Small intestine (tissue), 16 donors: ENCODE measurements at places on chromosomes 11 and 22.

- no peak for DNase-seq
These were observed 25.2 kb downstream of the RELT start for GRCh38 chr11:73401217-73401923.

DNA sequence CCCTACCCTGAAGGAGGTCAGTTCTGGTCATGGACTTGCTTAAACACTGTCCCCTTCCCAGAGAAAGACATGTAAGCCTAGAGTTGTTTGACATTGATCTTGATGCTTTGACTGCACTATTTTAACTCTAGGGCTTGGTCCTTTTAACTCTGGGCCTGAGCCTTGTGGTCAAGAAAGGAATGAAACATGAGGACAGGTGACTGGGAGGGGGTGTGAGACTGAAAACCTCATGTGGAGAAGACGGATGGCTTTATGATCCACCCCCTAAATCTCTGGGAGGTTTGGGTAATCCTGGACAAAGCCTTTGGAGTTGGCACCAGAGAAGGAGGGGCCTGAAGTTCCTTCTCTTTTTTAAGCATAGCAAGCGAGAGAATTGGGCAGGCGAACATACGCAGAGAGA lies 17.5 kb downstream of the CHRDL2 start:
- no peak for DNase-seq

- DNase-seq, result no peak
These were observed 1.0 kb upstream of the TUBA8 start for GRCh38 chr22:18109410-18110193.

GRCh38 chr11:46367244-46367915 lies 14.1 kb upstream of the MDK start:
- no peak for DNase-seq

- peak; percentile 4 for DNase-seq
These were observed 444.4 kb downstream of the DLG2 start for GRCh38 chr11:85182441-85183387.

DNA sequence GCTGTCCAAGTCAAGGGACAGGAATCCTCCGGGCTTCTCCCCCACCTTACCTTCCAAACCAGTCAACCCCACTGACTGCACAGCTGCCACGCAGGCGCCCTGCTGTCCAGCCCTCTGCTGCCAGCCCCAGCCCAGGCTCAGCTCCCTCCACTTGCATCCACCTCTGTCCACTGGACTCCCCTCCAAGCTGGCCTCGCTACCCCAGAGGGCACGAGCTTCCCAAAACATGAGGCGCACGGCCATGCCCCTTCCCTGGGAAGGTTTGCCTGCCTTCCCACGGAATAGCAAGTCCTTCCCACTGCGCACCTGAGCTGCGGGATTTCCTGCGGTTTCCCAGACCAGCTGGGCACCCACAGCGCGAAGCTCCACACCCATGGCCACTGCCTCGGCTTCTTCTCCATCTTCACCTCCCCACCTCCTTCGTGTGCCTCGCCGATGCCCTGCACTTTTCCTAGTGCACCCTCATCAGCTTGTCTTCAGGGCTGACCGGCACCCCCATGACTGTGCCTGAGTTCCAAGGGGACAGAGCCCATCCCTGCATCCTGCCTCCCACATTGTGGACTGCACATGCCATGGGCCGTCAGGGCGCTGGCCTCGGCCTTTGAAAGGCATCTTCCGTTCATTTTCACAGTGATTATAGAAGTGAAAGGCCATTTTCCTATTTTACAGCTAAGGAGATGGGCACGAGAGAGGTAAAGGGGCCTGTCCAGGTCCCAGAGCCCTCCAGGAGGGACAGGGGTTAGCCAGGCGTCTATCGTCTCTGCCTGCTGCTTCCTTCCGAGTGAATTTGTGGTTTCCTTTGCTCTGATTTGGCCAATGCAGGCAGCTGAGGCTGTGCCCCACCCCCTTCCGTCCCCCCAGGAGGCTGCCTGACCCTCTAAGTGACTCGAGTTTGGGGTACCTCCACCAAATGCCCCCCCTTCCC lies 16.4 kb downstream of the IFITM10 start:
- DNase-seq, result no peak

DNA sequence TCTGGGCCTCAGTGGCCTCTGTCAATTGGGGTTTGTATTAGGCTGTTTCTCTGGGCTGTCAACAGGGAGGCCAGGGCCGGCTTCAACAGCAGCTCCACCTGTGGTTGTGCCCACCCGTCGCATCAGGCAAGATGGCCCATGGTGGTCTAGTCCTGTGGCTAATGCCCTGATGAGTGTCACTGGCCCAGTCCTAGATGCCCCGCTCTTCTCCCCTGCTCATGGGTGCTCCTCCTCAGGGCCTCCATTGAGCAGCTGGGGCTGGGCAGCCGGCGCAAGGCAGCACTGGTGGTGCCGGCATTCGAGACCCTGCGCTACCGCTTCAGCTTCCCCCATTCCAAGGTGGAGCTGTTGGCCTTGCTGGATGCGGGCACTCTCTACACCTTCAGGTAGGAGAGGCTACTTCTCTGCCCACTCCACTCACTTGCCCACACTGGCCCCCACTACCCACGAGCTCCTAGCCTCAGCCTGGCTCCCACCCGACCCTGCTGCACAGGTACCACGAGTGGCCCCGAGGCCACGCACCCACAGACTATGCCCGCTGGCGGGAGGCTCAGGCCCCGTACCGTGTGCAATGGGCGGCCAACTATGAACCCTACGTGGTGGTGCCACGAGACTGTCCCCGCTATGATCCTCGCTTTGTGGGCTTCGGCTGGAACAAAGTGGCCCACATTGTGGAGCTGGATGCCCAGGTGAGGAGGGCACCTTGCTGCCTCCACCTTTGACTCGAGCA lies 5.4 kb downstream of the LARGE2 start:
- no peak for DNase-seq

GRCh38 chr11:1690167-1691025 lies 6.6 kb upstream of the KRTAP5-6 start:
- peak; percentile 10 for DNase-seq

DNA sequence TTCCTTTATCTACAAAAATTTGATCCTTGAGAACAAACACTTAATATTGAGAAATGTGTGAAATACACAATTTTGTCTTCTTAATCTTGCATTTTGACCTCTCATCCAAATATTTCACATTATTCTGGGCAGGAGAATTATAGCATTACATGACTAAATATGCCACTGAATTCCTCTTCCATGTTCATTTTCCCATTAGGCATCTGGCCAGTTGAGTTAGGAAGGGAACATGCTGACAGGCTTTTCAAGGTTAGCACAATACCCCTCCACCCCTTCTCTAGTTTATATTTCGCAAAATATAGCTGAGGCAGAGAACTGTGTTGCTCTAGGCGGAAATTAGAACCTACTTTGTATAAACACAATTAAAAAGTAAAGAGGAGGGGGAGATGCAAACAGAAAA lies 271.7 kb upstream of the ZC3H12C start:
- no peak for DNase-seq

DNA sequence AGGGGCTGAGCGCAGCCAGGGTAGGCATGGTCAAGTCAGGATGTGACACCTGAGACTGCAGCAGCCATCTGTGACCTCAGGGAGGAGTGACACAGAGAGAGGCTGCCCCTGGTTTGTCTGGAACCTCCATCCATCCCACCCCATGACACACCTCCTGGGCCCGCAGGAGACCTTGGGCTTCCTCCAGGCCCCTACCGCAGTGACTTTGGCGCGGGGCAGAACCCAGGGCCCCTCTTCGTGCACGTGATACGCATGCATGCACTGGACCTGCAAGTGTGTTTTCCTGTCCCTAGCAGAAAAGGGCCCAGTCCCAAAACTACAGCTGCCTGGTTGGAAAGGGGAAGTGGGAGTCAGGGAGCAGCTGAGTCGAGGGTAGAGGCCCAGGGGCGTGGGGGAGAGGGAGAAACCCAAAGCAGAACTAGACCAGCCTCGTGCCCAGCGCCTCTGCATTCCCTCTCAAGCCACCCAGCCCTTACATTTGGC lies 7.9 kb upstream of the CYTH4 start:
- no peak for DNase-seq

DNA sequence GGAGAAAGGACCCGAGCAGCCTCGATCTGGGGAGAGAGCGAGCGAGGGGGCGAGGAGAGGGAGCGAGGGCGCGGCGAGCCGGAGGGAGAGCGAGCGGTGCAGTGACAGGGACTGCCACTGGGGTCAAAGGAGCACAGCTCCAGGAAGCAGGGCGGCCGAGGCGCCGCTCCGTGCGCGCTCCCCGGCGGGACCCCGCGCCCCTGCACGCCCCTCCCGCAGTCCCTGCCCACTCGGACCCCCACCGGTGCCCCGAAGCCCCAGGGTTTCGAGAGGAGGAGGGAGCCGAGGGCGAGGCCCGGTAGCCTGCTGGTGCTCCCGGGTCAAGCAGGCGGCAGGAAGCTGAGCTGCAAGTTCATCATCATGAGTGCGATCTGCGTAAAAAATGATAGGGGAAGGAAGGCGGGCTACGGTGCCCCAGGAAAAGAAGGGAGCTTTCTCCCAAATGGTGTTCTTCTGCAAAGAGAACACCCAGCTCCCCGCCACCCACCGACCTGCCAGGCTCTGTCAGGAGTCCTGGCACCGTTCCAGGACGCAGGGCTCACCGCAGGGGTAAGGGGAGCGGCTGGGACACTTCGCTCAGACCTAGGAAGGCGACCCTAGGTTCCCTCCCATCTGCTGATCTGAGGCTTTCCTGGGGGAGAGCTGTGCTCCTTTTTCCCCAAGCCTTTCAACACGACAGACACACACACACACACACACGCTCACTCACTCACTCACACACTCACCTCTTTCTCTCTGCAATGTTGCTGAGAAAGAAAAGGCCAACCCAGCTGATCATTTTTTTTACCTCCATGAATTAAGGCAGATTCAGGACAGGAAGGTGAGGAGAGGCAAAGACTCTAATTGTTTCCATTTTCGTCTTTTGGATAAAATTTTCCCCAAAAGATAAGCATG lies at the start of gene MPPED2:
Gene MPPED2, minus strand, starts transcription at position 103 of the 894 bp plus-strand sequence. CDS start 5,980 bp downstream, outside the sequence.
- no peak for DNase-seq

GRCh38 chr11:33015621-33016551 lies at the start of gene DEPDC7:
TSS of gene DEPDC7 (plus strand) at chr11:33015878. CDS start at chr11:33015956, 78 bp downstream.
- DNase-seq, result peak; percentile 97

DNA sequence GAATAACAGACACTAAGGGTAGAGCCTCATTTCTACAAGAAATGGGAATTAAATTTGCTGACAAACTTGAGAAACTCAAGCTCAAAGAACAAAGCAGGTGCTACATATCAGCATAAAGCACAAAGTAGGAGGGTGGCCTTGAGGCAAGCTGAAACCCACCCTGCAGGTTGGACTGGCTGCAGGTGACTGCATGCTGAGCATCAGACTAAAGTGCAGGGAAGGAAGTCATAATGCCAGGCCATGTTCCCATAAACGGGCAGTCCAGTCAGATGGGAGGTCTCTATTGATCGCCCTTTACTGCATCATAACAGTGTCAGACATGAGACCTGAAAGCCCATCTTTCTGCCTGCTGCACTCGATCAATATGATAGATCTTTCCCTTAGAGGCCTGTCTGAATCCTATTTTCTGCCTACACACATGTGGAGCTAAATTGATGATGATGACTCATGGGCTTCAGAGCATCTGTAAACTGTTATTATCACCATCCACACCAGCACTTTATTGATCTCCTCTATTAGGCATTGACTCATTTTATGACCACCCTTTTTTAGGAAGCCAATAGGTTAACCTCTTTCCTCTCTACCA lies 224.5 kb upstream of the DDI1 start:
- DNase-seq, result no peak

DNA sequence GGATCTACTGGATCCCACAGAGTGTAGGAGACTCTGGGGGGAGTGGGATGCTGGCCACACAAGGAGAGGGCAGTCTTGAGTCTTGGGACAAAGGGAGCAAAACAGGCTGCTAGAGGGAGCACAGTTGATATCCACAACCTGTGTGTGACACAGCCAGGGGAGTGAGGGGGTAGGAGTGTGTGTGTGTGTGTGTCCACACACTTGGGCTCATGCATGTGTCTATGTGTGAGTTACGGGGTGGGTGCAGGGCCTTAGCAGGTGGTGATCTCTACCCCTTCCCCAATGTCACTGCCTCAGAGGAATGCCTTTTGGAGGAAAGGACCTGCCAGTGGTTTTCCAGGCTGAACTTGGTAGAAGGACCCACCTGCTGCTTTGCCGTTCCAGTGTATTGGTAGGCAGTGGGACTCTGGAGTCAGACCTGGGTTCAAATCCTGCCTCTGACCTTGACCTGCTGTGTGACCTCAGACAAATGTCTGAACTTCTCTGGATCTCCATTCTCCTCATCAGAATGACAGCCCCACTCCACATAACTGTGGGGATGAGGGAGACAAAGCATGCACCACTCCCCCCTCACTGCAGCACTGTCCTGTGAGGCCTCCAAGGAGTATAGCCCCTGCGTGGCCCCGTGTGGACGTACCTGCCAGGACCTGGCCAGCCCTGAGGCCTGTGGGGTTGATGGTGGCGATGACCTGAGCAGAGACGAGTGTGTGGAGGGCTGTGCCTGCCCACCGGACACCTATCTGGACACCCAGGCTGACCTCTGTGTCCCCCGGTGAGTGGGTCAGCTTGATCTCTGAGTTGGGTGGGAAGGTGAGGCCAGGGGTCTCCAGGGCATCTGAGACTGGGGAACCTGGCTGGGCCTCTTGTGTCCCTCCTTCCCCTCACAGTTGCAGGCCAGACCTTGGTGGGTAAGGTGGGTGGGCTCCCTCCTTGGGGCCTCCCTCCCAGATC lies 27.4 kb downstream of the OTOG start:
- no peak for DNase-seq

GRCh38 chr11:119706029-119706428 lies 23.0 kb downstream of the NECTIN1 start:
- DNase-seq, result no peak

GRCh38 chr11:68998390-68998911 lies 14.6 kb downstream of the MRGPRF start:
- peak; percentile 63 for DNase-seq

DNA sequence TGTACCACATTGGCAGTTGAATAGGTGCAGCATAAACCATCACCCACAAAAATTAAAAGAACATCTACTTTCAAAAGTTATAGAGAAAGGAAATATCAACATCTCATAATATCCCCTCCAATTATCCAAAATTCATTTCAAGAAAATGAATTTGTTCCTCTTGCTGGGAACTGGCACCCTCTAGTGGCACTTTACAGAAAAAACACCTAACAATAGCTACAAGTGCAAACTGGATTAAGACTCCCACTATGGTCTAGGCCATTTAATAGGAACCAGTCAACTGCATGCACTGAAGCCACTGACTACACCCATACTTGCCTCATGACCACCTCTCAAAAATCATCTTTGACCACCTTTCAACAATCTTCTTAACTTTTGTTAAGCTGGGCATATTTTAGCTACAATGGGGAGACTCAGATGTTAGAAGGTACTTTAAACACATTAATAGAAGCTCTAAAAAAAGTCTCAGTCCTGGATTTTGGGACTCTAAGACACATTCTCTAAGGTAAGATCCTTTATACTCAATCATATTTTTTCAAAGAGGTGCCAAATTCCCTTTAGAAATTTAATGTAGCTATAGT lies 17.3 kb downstream of the TRAF6 start:
- DNase-seq, result peak; percentile 56

DNA sequence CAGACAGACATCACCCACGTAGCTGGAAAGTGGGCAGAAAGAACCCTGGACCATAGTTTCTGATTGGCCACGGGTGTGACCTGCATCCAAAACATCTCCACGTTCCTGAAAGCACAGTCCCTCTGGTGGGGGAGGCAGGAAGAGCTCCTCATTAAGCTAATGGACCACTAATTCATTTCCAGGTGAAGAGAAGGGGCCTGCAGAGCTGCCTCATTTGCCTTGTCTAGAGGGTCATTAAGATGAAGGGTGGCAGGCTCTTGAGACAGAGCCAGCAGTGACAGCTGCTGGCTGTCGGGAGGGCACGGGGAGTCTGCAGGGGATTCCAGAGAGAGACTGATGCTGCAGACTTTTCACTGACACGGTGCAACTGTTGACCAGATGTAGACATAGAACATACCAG lies 149.6 kb upstream of the OPCML start:
- DNase-seq, result no peak

- no peak for DNase-seq
These were observed 4.9 kb downstream of the DERL3 start for GRCh38 chr22:23833911-23834317.

- no peak for DNase-seq
These were observed 389.0 kb downstream of the TBC1D22A start for GRCh38 chr22:47151490-47151889.
